IMR-90 (cell line): ENCODE measurements at places on chromosomes 5 and 9. TPM values are rescaled to one million over a fixed set of nuclear protein-coding genes. Genes with fewer than 3 reads are reported as not detected.

DNA sequence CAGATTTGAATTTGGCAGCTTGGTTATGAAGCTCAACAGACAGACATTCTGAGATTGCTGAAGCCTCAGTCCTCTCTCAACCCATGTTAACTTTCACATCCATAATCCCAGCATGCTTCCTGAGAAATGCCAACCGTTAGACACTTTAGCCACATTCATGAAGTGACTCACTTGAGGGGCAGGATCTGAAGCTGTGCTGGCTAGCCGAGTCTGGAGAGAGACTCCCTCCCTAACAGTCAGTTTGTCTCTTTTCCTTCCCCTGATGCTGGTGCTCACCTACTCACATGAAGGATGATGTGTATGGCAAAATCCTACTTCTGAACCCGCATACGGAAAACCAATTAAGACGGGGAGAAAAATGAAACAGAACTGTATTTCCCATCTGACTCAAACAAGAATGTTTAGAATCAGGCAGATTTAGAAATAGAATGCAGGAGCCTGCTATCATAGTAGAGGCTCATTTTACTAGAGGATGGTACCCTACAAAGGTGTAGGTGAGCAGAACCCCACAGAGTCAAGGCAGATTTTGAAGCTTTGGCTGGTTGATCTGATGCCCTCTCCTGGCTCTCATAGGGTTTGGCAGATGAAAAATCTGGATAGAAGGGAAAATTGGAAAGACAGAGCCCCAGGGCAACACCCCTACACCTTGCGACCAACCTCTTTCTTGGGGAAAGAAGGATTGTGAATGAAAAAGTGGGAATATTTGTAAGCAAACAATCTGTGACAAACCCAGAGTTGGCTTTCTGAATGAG lies 150.9 kb upstream of the LHFPL2 start:
- DNase-seq: peak; percentile 67

DNA sequence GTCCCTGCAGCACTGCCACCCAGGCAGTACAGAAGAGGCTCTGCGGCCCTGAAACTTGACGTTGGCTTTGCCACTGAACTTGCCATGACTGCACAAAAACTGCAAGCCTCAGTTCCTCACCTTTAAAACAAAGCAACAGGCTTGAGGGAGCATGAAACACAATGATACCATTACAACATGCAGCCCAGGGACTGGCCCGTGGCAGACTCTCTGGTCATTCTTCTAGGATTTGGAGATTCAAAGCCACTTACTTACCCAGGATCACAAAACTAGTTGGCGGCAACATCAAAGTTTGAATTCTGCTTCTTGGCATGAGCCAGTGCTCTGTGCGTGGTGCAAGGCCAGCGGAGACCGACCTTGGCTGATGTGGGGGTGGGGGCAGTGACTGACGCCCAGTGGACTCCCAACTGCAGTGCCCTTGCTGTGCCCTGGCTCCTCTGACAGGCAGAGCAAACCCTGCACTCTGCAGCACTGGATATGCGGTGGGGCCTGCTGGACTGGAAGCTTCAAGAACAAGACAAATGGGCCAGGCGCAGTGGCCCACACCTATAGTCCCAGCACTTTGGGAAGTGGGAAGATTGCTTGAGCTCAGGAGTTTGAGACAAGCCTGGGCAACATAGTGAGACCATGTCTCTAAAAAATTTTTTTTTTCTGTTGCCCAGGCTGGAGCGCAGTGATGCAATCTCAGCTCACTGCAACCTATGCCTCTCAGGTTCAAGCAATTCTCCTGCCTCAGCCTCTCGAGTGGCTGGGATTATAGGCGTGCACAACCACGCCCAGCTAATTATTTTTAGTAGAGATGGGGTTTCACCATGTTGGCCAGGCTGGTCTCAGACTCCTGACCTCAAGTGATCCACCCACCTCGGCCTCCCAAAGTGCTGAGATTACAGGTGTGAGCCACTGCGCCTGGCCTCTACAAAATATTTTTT lies 18.9 kb downstream of the SQSTM1 start:
- DNase-seq: peak; percentile 39

- no peak for DNase-seq
Measured at GRCh38 chr5:62722360-62722759, 143.7 kb downstream of the LRRC70 start.

DNA sequence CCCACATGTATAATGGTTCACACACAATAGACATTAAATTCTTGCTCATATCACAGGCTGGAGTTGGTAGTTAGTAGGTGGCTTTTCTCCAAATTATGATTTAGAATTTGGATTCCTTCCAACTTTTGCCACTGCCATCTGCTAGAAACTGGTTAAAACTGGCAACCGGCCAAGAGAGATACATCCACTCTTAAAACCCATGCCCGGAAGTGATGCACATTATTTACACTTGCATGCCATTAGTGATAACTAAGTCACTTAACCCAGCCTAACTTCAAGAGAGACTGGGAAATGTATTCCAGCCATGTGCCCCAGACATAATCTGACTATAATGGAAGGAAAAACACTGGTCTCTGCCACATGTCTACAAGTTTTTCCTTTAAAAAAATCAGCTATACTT lies 395.7 kb upstream of the SEMA6A start:
- no peak for DNase-seq

DNA sequence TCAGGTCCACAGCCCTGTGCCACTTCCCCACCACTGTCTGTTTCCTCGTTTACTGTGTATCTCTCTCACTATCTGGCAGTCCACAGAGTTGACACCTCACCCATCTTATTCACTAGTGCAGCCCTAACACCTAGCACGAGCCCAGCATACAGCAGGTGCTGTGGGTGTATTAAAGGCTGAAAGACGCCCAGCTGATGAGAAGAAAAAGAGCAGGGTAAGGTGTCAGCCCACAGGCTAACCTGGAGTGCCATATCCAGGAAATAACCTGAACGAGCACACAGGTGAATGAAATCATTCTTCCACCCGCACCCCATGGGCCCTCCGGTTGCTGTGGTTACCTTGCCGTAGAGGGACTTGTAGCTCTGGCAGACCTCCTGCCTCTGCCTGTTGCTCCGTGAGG lies 18.6 kb downstream of the ANXA6 start:
- DNase-seq: no peak

- peak; percentile 64 for DNase-seq
Measured at GRCh38 chr9:71249729-71250317, 128.4 kb upstream of the TRPM3 start.

DNA sequence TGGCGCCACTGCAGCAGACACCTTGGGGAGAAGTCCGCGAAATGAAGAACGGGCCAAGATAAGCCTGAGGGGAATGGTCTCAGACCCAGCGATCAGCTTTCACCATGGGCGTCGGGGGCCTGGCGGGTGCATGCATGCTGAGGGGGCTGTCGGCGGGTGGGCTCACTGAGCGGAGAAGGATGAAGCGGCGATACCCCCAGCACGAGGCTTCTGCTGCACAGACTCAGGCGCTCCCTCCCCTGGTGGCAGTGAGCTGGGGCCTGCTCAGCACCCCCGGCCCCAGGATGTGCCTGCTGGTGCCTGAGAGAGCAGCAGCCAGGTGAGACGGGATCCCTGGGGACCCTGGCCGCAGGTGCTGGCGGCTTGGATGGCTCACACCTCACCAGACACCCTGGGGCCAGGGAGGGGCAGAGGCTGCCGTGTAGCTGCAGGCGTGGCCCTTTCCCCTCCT lies 31.2 kb downstream of the CEP72 start:
- DNase-seq: no peak

DNA sequence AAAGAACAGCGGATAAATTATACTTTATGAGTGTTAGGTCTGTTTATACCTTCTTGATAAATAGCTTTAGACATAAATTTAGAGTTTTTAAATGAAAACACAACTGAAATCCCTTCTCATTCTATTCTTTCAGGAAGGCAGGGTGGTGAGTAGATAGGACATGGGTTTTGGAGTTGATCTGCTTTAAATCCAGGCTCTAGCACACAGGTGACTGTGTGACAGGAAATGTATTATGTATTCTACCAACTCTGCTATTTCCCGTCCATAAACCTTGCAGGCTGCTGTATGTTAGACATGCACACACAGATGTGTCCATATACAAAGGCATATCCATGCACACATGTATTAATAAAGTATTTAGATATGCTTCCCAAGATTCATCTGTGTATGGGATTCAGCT lies 19.3 kb upstream of the CARTPT start:
- DNase-seq: no peak

- no peak for DNase-seq
Measured at GRCh38 chr5:164898705-164899104, 1393.3 kb downstream of the MAT2B start.

DNA sequence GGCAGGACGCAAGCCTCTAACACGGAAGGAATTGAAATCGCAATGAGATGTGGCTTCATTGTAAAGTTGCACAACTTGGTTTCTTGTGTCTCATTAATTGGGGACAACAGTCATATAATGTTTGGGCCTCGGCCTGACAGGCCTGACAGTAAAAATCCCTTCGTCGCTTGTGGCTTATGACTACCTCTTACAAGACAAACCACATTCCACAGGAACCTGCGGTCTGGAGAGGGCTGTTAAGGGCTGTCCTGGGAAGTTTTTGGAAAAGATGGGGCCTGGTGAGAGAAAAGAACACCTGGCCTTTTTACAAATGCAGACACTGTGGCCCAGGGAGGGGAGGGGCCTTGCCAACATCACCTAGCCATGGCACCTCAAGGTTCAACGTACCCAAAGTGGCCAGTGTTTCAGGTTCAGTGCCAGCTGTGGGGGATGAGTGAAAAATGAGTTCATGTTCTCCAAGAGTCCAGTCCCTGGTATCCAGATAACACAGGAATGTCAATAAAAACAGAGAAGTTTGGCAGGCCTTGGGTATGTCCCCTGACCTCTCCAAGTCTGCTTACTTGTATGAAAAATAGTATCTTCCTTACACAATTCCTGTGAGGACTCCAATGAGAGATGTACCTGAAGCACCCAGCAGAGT lies 22.2 kb downstream of the SHB start:
- peak; percentile 69 for DNase-seq

DNA sequence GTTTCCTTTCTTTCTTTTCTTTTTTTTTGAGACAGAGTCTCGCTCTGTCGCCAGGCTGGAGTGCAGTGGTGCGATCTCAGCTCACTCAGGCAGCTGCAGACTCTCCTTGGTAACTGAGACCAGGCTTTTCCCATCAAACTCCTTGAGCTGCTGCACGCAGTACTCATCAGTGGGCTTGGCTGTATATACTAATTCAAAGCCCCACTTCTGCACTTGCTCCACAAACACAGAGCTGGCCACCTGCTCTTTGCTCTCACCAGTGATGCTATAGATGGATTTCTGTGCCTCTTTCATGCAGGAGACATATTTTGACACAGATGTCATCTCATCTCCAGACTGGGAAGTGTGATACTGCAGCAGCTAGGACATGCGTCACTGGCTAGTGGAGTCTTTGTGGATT lies 252.7 kb downstream of the AP3B1 start:
- no peak for DNase-seq

- DNase-seq: no peak
Measured at GRCh38 chr5:77970891-77971290, 194.8 kb upstream of the TBCA start.

Gene SHROOM1
- 1.4 and 2.5 TPM in 2 replicates for total RNA-seq

Gene SLC25A2
- total RNA-seq: 0.28 TPM in 1 of 2 replicates, not detected in the other

Gene SEC24A
- total RNA-seq: 28.1 and 31.7 TPM in 2 replicates

Gene PAEP
- total RNA-seq: not detected in 2 replicates
